ENCODE measurements at places on chromosomes 11 and 22.

- no peak for DNase-seq
Observed at GRCh38 chr11:44873537-44873936, 77.1 kb downstream of the TP53I11 start.

DNA sequence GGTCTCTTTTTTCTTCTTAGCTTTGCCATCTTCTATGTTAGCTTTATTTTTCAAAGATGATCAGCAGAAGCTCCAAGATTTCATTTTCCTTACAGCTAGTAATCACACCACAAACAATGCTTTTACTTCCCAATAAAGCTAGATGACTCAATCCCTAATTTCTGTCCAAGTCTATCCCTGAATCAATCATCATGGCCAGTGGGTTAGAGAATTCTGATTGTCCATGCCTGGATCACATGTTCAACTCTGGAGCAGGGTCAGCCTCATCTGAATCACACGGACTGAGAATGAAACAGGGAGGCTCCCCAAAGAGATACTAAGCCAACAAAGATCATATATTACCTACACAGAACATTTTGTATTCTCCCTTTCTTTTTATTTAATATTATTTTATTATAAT, 79.6 kb downstream of the BBOX1 start:
- DNase-seq, result no peak

DNA sequence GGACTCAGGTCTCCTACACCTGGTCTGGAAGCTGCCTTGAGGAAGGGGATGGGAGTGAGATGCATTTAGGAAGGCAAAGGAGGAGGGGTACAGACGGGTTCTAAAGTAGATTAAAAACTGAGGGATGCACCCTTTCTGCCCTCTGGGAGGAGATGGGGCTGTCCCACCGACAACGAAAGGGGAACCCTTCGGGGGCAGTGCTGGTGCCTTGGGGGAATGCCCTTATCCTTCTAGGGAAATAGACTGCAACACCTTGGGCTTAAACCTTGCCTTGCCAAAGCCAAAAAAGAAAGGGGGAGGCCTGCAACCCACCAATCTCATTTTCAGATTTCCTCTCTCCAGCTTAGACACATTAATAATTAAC, 89.8 kb downstream of the PLEKHA7 start:
- DNase-seq, result no peak

GRCh38 chr11:68440224-68440623, 20.3 kb upstream of the PPP6R3 start:
- DNase-seq, result no peak

DNA sequence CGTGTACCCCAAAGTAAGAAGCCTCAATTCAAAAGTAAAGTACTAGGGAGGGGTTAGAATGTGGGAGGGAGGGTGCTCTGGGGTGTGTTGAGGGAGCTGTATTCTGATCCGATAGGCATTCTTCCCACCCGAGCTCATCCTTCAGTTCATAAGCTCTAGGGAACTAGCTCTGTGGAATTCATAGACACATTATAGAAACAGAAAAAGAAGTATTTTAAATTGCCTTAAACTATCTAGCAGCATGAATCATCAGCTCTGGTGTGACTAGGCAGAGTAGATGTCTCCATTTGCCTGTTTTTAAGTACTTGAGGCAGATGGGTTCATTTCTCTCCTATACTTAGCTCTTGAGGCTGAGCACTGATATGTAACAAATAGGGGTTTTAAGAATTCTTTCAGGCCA, 7.3 kb upstream of the SGSM3 start:
- no peak for DNase-seq

- DNase-seq, result no peak
Observed at GRCh38 chr22:50363166-50363802, 20.2 kb downstream of the PPP6R2 start.

GRCh38 chr11:62105667-62106191, 18.1 kb upstream of the INCENP start:
- DNase-seq, result no peak

GRCh38 chr11:18768472-18768901, 23.1 kb downstream of the PTPN5 start:
- DNase-seq, result no peak

GRCh38 chr22:50560034-50560433, 2.7 kb downstream of the SYCE3 start:
- no peak for DNase-seq

DNA sequence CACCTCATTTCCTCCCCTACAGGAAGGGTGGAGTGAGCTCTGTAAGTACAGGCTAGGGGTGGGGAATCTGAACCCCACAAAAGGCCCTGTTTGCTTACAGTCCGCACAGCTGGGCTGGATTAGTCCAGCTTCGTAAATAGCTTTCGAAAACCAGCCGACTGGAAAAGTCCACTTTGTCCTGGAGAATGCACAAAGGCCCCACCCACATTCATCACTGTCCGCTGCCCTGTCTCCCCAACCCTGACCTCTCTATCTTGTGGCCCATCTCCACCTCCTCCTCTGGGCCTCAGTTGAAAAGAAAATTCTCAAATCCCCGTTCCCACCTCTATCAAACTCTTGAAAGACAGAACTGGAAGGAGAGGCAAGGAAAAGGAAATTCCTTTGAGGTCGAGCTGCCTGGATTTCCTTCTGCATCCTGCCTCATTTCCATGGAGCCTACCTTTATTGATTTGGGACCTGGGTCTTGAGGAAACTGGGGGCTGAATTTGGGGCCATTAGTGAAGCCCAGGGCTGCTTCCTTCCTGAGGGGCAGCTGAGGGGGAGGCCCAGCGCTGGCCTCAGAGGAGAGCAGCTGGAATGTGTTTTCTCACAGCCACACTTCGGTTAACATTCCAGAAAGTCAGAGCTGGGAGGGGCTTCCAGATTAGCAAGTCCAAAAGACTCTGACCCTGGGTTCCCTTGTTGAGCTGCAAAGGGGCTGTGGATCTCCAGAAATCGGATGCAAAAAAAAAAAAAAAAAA, 147.6 kb downstream of the FBXO7 start:
- DNase-seq, result peak; percentile 85

DNA sequence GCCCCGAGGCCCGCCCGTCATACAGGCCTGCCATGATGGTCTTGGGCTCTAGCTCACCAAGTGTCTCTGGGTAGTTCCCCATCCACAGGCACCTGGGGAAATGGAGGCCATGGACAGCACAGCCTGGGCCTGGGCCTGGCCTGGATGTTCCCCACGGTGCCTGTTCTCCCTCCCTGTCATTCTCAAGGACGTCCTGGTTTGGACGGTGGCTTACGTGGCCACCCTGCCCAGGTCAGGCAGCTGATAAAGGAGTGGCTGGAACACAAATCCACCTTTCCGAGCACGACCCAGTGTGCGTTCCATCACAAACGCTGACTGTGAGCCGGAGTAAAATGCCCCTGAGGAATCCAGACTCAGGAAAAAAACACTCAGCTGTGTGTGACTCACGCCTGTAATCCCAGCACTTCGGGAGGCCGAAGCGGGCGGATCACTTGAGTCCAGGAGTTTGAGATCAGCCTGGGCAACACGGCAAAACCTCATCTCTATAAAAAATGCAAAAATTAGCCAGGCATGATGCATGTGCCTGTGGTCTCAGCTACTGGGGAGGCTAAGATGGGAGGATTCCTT, 41.2 kb upstream of the TESMIN start:
- no peak for DNase-seq

DNA sequence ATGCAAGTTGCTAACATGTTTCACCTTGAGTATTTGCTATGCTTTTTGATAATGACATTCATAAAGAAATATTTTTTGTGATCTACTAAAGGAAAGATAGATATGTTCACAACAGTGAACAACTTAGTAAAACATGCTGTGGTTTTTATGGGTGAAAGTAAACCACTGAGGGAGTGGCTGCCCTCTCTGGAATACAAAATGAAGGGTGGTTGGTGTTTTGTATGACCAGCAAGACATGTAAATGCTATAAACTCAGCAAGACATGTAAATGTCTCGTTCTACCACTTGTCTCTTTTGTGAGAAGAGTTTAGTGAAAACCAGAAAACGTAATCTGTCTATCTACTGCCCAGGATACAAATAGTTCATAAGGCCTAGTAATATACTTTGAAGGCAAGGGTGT, 7.6 kb upstream of the AMPD3 start:
- DNase-seq, result no peak

DNA sequence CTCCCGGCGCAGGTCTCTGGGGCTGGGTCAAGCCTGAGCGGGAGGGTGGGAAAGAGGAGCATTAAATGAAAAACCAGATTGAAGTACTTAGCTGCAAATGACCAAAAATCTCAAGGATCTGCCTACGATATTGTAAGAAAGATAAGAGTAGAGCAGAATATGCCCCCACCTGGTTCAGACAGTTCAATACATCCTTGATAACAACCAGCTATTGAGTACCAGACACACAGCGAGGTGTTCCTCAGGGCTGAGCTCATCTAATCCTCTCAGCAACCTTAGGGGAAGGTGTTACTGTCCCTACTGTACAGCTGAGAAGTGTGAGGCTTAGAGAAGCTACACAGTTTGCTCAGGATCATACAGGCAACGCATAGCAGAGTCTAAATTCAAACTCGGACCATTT, 27.4 kb upstream of the HMGXB4 start:
- no peak for DNase-seq

DNA sequence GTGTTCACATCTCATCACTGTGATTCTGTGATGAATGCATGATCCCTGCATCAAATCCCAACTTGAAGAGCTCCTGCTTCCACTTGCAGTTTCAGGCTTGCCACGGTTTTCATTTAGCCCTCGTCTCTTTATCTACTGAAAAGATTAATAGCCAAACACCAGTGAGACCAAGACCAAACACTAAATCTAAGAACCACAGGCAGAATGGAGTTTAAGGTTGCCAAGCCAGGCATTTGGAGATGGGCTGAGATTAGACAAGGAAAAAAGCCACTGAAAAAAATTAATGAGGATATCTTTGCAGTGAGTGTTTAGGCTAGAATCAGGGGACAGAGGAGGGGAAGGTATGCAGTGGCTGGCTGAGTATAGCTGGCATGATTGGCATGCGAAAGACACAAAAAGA, 227.2 kb upstream of the BLID start:
- DNase-seq, result no peak

DNA sequence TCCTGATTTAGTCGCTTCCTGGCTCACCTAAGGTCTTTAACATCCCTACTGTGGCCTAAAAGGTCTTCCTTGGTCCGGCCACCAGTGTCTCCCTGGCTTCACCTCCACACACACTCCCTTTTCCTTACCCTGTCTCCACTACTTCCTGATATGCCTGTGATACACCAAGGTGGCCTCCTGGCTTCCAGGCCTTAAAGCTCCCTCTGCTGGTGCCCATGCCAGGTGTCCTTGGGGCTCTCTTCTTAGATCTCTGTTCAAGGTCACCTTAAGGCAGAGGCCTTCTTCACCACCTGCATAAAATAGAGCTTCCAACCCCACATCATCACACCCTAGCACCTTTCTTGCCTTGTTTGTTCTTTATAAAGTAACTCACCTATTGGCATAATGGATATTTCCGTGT, 787.7 kb downstream of the NTM start:
- DNase-seq, result peak; percentile 20

DNA sequence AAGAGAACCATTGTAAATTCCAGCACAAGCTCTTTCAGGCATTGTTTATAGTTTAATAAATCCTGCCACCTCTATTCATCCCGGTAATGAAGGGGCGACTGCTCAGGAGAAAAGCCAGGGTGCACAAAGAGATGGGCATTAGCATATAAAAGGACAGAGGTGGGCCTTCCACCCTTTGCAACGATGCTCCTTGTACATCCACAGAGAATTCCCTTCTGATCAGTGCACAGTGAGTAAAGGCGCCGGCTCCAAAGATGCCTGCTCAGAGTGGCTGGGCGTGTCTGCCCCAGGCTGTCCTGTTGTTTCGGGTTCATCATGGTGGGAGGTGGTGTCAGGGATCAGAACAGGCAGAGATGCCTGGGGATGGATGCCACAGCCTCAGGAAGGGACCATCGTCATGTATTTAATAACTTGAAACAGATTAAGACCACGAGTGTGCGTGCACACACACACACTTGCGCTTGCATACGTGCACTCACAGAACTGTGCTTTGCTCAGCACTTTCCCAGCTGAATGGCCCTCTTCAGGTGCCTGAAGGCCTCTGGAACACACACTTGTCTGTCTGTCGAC, 305.0 kb downstream of the TBC1D22A start:
- DNase-seq, result no peak

DNA sequence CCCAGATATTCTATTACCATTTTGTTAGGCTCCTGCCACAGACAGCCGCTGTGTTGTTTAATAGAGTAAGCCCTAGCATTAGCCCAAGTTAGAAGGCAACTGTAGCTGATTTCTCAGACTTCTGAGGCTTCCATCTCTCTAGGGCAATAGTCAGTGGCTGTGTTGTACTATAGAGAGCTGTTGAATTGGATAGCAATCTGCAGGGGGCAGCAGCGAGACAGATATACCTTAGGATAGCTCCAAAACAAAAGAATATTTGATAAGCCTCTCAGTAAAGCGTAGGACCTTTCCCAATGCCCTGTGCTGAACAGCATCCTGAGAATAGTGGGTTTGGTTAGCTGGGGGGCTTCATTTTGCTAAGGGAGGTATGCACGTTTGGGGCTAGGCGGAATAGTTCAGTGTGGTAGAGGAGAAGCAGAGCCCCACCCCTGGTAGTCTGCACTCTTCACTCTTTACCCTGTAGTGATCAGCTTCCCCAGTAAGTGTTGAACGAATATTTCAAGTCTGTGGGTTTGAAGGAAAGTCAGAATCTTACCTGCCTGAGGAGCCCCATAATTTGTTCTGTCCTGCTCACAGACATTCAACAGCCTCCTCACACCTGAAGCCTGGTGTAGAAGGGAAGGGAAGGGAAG, 515.1 kb downstream of the INSC start:
- DNase-seq, result no peak

DNA sequence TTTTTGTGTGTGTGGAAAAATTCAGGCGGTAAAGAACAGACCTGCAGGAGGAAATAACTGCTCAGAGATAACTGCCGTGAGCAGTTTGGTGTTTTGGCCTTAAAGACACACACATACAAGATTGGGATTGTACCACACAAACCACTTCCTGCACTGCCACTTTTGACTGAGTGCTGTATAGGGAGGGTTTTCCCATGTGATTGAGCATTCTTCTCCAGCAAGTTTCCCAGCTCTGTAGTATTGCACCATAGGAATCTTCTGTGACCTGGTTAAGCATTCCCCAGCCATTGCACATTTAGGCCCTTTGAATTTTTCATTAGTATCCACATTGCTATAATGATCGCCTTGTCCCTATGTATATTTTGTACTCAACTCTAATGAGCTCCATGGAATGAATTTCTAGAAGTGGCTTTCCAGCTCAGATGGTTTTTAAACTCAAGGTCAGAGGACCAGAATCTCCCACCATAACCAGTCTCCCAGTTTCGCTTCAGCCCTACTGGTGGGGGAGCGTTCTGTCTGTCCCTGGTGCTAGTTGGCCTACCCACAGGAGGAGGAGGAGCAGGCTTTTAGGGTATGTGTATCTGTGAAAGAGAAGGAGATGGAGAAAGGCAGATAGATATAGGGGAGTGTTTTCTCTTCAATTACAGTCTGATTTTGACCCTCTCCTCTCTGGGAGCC, 9.3 kb downstream of the CD82 start:
- no peak for DNase-seq

DNA sequence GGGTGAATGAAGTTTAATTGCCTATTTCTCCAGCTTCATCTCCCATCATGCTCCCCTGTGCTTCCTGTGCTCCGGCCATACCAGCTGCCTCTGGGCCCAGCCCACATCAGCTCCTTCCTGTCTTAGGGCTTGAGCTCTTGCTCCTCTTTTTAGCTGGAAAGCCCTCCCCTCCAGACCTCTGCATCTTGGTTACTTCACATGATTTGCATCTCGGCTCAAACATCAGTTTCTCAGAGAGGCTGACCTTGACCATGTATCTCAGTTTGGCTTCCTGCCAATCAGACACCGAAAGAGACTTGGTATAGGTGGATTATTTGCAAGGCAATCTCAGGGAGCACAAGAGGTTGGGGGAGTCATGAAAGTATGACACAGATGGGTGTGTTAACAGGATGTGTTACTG, 73.2 kb upstream of the TIMP3 start:
- no peak for DNase-seq

All from NT2/D1 (cell line).